SK-N-DZ (cell line): ENCODE measurements at places on chromosomes 4 and X.
A peak's percentile ranks its signal among the peaks of the same experiment; 100 is the strongest.

DNA sequence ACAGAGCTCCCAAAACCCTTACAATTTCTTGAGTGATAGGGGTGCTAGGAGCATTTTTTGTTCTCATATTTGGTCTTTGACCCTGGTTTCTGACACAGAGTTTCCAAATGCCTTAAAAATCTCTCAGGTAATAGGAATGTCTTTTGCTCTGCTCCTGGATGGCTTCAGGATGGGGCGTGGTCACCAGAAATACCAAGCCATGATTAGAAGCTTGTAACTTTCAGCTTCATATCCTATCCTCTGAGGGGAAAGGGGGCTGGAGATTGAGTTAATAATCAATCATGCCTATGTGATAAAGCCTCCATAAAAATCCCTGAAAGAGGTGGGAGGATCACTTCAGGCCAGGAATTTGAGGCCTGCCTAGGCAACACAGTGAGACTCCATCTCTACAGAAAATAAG is 34.6 kb upstream of the IL9R start:
- no peak for DNase-seq

- DNase-seq: no peak
Measured at GRCh38 chrX:112536544-112536943, 143.2 kb downstream of the LHFPL1 start.

GRCh38 chrX:63283348-63283747 is 67.8 kb downstream of the SPIN4 start:
- DNase-seq: no peak

GRCh38 chr4:40285692-40286091 is 49.4 kb upstream of the CHRNA9 start:
- no peak for DNase-seq

DNA sequence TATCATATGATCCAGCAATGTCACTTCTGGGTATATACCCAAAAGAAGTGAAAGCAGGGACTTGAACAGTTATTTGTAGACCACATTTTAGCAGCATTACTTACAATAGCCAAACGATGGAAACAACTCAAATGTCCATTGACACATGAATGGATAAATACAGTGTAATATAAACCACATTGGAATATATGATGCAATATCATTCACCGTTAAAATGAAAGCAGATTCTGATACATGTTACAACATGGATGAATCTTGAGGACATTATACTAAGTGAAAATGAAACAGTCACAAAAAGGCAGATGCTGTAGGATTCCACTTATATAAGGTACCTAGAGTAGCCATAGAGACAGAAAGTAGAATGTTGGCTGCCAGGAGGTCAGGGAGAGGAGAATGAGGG is 130.5 kb upstream of the SMAD1 start:
- no peak for DNase-seq

DNA sequence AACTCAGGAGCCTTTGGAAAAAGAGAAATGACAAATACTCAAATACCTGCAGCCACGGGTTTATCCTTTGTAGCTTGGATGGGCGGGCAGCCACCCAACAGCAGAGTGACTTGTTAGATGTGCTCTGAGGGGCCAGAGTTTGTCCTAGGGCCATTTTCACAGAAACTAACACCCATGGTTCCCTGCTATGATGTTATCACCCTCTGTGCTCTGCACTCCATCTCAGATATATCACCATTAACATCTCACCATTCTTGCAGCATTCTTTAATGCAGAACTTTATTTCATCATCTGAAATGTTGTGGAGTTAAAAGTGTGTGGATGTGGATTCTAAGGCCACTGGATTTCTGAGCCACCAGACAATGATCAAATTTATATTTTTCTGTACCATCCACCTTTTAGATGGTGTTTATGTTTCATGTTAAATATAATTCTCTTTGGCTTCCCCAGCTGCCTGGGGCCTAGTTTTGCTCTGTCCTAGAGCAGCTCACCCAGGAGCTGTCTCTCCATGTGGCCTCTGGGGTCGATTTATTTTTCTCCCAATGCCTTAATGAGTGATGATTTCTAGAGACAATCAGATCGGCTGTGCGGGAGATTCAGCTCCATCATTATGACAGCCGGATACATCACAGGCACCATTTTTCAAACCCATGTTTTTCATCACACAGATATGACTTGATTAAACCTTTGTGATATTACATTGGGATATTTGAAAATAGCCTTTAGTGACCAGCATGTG is 380.8 kb downstream of the BCOR start:
- peak; percentile 87 for DNase-seq

GRCh38 chrX:39653691-39654090 is 444.1 kb downstream of the BCOR start:
- DNase-seq: no peak

GRCh38 chrX:94288325-94288724 is 614.3 kb downstream of the FAM133A start:
- no peak for DNase-seq

DNA sequence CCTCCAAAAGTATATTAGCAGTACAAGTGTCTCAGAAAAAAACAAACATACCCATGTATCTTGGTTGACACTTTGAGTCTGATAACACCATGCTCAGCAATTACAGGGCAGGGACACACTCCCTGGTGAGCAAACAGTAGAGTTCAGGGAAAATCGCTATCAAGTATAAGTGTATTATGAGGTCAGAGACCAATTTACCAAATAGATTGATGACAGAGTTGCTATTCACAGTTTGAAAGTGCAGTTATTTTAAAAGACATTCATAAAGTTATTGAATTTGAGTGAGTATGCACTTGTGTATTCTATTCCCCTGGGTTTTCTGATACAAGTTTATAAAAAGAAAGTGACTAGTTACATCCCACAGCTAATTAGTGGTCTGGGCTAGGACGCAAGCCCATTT is 10.2 kb upstream of the LONRF3 start:
- no peak for DNase-seq

DNA sequence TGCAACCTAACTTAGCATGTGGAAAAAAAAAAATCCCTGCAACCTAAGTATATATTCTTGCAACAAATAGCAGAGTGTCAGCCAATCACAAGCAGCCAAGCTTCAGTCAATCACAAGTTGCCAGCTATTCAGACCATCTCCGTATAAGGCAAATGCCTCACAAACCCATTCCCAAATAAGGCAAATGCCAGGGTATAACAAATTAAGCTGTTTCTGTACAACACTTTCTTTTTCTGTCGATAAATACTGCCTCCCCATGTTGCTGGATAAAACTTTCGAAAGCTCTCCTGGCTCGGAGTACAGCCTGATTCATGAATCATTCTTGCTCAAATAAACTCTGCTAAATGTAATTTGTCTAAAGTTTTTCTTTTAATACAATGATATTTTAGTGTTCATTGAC is 460.7 kb upstream of the SMIM31 start:
- no peak for DNase-seq

GRCh38 chr4:8287343-8288280 is 18.1 kb downstream of the HTRA3 start:
- DNase-seq: no peak

DNA sequence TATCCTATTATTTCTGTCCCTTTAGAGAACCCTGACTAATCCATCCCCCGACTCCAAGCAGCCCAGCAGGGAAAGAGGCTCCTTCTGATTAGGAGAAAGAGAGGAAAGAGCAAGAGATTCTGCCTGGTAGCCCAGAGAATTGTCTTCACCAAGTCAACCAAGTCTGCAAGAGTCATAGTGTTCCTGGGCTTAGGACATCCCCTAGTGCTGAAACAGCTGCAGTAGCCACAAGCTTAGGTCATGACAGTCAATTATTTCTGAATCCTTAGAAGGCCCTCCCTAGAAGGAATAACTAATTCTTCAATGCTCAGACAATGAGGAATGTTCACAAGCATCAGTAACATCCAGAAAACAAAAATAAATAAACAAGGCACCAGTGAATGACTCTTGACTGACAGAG is 480.3 kb upstream of the GRIA3 start:
- DNase-seq: no peak

- no peak for DNase-seq
Measured at GRCh38 chr4:83149865-83150652, 35.5 kb upstream of the PLAC8 start.

GRCh38 chrX:18252644-18253359 is 32.1 kb upstream of the BEND2 start:
- DNase-seq: no peak

- no peak for DNase-seq
Measured at GRCh38 chr4:45350438-45350837, 624.1 kb upstream of the GNPDA2 start.
